Suppressor macrophage treated with lipopolysaccharide for 1 hour (primary cell): ENCODE measurements at places on chromosomes 1 and 21.
A peak's percentile ranks its signal among the peaks of the same experiment; 100 is the strongest.

DNA sequence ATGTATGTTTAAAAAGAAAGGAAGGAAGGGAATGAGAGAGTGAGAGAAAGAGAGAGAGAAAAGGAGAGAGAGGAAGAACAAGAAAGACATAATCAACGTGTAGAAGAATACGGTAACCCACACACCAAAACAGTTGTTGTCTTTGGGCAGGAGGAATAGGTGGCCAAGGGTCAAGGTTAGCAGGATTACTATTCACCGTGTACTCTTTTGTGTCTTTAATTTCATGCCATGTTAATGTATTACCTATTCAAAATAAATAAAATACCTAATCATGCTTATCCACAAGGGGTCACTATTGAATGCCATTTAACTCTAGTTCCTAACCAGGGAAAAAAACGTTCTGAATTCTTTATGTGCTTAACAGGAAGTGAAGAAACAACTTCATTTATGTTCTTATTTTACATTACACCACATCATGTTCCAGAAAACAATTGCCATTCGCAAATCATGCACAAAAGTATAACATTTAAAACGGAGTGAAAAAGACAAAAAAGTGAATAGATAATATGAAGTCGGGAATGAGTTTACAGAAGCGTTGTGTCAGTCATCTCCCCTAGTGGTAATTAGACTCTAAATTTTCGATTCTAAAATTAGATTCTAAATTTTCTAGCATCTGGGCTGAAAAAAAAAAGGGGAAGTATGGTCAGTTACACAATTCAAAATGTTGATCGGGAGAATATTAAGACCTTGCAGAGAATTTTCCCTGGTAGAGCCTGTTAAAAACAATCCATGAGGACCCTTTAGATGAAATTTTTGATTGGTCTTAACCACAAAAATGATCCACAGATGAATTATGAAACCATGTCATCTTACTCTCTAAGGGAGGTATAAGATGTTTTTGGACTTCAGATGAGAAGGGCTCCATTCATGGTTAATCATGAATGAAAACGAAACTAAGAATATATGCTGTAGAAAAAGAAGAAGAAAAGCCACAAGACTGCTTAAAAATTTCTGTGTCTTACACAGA is 700 bp upstream of the KMO start:
- peak; percentile 94 for DNase-seq

GRCh38 chr1:20376171-20376570 is 85.5 kb downstream of the VWA5B1 start:
- DNase-seq, result no peak

DNA sequence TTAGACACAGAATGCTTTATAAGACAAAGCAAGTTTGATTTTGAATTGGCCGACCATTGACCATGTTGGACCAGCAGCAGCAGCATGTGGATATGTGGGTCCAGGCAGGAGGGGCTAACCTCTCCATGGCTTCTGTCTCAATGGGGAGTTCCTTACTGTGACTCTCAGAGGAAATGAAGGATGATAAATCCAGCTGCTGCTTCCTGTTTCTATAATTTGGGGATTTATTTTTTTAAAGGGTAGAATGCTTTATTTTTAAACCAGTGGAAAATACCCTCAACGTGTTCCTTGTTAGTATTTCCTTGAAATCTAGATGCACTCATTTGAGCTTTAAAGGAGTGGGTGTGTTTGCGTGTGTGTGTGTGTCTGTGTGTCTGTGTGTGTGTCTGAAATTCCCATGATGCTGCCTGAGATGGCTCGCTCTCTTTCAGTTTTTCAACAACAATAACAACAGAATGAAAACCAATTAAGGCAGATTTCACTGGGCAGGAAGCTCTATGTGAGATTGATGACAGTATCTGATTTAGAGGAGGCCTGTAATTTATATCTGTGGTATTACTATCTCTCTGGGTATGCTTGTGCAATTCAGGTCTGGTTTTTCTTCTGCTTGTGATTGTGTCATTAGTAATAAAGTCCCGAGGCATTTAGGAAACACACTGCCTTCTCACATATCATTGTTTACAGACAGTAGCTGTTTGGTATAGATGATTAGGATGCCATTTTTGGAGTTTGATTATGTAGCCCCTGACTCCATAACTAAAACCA is 86.1 kb upstream of the ZNF326 start:
- DNase-seq, result peak; percentile 84

- DNase-seq, result no peak
These were observed 143.2 kb downstream of the MIS18A start for GRCh38 chr21:32135401-32136363.

DNA sequence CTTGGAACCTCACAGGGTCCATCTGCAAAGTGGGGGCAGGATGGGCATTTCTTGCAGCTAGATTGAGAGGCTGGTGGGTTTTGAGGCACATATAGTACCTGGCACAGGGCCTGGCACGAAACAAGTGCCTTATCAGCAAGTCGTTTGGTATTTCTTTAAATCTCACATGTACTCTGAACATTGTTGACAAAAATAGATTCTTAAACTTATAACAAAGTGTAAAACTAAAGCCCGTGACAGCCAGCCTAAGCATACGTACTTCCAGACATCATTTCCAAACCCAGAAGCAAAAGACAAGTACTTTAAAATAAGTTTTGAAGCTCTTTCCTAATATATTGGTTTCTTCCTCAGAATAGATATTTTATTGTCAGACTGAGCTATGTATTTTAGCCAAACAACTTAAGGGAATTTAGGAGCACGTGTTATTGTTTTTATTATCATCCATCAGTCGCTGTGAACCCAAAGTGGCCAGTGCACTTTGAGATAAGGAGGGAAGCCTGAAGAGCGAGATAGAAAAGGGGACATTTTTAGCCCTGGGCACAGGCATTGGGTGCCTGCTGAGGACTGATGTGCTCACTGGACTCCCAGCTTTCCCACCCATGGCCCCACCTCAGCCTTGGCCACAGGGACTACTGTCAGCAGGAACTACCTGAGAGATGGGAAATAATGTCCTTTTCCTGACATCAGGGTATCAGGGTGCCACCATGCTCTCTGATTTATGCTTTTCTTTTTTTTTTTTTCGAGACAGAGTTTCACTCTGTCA is 3.0 kb downstream of the FBLIM1 start:
- DNase-seq, result no peak

GRCh38 chr1:203765029-203765837 is at the start of gene LAX1:
LAX1 (plus strand) TSS chr1:203765183; CDS start chr1:203765566, 383 bp downstream.
- no peak for DNase-seq

GRCh38 chr1:17310068-17310640 is 2.2 kb downstream of the PADI4 start:
- DNase-seq, result no peak

DNA sequence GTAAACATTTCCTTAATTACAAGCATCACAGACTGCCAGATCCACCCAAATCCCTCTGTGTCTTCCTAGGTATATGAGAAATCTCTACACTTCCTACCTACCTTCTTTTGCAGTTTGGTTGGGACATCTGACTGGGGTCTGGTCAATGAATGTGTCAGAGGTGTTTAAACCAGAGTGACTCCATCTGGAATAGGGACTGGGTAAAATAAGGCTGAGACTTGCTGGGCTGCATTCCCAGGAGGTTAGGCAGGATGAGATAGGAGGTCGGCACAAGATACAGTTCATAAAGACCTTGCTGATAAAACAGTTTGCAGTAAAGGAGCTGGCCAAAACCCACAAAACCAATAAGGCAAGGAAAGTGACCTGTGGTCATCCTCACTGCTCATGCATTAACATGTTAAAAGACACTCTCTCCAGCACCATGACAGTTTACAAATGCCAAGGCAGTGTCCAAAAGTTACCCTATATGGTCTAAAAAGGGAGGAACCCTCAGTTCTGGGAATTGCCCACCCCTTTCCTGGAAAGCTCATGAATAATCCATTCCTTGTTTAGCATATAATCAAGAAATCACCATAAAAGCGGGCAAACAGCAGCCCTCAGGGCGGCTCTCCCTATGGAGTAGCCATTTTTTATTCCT is 87.4 kb upstream of the BACE2 start:
- no peak for DNase-seq

GRCh38 chr21:35833388-35833787 is 226.9 kb downstream of the SETD4 start:
- DNase-seq, result no peak

DNA sequence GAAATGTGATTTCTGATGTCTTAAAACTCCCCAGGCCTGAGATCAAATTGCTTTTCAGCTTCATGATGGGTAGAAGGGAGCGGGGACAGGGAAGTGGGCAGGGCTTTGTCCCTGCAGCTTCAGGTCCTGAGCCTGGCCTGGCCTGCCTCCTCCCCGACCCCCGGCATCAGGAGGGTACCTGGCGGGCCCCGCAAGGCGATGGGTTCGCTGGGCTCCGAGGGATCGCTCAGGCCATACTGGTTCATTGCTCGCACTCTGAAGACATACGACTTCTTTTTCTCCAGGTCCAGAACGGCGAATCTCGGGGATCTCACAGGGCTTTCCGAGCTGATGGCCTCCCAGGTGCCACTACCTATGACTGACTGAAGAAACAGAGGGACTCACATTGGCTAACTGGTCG is 25.5 kb downstream of the MYOM3 start:
- no peak for DNase-seq

DNA sequence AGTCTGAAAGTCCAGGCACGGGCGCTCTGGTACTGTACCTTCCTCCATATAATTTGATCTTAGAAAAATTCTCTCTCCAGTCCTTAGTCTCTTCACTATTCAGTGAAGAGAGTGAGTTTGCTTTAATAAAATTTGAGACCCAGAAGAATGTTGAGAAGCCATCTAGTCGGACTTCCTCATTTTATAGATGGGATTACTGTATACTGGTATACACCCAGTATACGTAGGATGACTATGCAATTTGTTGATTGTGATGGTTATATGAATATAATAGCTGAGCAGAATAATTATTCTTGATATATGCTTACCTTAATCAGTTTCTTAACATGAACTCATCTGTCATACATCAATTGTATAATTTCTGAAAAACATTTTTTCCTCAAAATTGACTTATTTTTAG is 328.0 kb upstream of the B3GALT2 start:
- peak; percentile 40 for DNase-seq

GRCh38 chr1:14755518-14756252 is 157.2 kb downstream of the KAZN start:
- peak; percentile 50 for DNase-seq

DNA sequence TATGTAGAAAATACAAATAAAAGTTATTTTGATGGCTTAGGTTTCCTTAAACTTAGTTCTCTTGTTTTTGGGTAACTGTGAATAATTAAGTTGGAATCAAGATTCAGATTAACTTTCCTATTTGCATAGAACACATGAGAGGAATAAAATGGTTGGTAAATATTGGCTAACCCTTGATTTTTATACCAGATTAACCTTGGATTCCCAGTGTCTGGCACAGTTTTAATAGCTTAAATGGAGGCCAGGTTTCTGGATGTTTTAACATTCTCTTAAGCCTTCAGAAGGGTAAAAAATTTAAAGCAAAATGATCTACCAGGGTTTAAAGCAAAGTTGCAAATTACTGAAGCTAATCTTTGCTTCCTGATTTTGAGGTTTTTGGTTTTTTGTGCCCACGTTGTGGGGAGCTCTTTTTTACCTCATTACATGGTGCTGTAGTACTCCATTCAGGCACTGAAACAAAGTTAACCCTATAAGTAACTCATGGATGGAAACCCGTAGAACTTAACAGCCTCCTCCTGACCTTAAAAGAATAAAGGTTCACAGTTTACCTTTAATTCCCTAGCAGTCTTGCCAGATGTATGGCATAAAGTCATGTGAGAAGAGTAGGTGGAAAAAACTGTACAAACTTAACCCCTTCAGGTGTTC is 8.4 kb upstream of the SPATA1 start:
- no peak for DNase-seq

- no peak for DNase-seq
These were observed 465.3 kb downstream of the RWDD3 start for GRCh38 chr1:95699149-95699953.

DNA sequence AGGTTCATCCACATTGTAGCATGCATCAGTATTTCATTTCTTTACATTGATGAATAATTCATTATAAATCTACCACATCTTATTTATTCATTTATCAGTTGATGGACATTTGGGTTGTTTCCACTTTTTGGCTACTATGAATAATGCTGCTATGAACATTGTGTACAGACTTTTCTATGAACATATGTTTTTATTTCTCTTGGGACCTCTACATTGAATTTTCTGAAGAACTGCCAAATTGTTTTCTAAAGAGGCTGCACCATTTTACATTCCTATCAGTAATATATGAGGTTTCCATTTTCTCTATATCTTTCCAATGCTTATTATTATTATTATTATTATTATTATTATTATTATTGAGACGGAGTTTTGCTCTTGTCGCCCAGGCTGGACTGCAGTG is 81.3 kb upstream of the SELENON start:
- DNase-seq, result no peak

GRCh38 chr1:107262467-107263286 is 121.8 kb downstream of the NTNG1 start:
- DNase-seq, result no peak

DNA sequence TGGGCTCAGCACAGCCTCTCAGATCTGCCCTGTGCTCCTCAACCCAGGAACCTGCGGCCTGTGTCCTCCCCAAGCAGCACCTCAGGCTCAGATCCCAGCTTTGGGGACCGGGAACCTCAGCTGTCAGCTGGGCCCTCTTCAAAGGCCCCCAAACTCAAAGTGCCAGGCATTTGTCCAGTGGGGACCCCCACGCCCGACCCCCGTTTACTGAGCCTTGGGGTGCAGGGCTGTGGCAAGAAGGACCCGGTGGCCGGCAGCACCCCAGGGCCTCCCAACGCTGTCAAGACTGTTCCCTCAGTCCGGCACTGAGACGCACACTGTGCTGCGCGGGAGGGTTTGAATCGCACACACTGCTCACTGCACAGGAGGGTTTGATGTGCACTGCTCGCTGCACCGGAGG is 35.0 kb downstream of the MORN1 start:
- no peak for DNase-seq

DNA sequence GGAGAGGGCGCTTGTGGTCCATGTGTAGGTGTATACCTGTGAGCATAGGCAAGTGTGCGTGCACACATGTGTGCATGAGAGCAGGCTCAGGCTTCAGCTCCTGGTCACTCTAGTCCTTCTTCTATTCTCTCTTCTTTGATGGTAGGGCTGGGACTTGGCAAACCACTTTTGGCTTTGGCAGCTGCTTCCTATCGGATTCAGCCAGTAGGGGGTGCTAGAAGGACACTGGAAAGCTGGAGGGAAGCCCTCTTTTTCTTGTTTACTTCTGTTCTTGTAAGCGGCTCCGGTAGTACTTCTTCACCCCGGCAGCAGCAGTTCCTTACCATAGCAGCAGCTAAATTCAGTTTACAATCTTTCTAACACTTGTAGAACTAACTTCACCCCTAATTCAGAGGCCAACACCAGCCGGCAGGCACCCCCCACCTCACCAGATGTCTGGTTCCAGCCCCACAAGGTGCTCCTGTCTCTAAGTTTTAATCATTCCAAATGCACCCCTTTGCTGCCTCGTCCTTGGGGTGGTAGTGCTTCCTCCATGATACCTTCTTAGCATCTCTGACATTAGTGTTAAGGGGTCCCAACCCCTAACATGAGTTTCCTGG is 25.1 kb downstream of the NENF start:
- DNase-seq, result peak; percentile 87

GRCh38 chr1:25804244-25804963 is 4.4 kb downstream of the SELENON start:
- DNase-seq, result peak; percentile 77

GRCh38 chr1:30253807-30254440 is 469.5 kb downstream of the MATN1 start:
- DNase-seq, result no peak

- no peak for DNase-seq
These were observed 34.2 kb downstream of the HMCN1 start for GRCh38 chr1:185768371-185768770.

- no peak for DNase-seq
These were observed 7.6 kb downstream of the TSNAX start for GRCh38 chr1:231536099-231536498.

GRCh38 chr1:119896303-119896702 is at the start of gene ADAM30:
ADAM30 (minus strand) TSS chr1:119896515; CDS start chr1:119896336, 179 bp downstream.
- DNase-seq, result no peak

GRCh38 chr21:42107881-42108553 is 36.9 kb downstream of the UMODL1 start:
- peak; percentile 73 for DNase-seq
